ENCODE measurements at places on chromosomes 11 and 22.

DNA sequence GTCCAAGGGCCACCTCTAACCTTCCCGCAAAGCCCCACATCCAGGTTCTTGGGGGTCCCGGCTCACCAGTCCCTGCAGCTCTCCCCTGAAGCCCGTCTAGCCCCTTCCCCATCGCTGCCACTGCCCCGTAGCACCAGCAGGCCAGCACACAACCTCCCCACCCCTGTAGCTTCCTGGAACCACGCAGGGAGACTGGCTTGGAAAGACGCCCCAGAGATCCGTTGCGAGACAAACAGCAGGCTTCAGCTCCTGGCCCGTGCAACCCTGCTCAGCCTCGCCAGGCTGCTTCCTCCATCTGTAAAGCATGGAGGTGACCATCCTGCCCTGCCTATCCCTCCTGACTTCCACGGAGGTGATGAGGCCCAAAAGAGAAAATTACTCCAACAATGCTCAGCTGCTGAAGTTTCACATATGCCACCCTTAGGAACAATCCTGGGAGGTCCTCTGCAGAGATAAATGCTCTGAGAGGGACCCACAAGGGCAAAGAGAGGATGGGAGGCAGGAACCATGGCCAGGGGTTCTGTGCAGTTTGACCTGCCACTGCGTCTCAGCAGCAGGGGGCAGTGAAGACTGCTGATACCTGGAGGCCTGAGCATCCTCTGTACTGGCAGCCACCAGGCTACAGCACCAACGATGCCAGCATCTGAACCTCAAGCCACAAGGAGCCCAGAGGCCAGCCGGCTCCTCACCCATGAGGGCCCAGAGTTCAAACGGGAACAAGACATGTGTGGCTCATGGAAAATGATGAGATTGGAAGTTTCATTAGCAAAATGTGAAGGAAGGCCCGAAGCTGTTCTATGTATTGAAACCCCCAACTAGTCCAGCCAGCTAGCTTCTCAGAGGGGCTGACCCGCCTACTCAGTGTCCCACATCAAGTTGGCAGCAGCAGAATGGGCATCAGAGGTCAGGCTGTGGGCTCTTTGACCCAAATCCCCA, 16.1 kb downstream of the DGCR2 start:
- DNase-seq = peak; percentile 35

GRCh38 chr22:31627223-31627731, 34.7 kb downstream of the PISD start:
- no peak for DNase-seq

- DNase-seq = no peak
Observed at GRCh38 chr11:73367482-73368024, 8.6 kb upstream of the RELT start.

GRCh38 chr11:79244241-79244772, 196.5 kb downstream of the TENM4 start:
- DNase-seq = peak; percentile 84

DNA sequence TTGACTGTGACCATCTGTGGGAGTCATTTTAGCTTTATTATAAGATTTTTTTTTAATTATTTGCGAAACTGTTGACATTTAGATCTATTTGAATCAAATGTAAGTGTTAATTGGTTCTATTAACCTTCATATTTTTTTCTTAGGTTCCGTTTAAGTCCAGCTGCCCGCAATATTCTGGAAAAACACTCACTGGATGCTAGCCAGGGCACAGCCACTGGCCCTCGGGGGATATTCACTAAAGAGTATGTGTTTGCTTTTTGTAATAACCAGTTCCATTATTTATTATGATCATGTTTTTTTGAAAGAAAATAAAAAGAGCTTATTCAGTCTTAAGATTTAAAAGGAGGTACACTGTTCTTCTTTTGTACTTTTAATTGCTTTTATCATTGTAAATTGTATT, 43.9 kb downstream of the PDHX start:
- peak; percentile 7 for DNase-seq

DNA sequence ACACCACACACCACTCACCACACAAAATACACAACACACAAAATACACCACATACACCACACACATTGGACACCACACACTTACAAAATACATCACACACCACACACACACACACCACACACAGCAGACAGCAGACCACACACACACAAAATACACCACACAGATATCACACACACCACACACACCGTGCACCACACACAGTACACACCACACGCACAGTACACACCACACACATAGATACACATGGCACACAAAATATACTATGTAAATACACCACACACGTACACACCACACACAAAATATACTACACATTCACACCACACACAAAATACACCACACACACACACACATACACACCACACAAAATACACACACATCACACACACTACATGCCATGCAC, 1243.5 kb downstream of the BRD1 start:
- DNase-seq = no peak

DNA sequence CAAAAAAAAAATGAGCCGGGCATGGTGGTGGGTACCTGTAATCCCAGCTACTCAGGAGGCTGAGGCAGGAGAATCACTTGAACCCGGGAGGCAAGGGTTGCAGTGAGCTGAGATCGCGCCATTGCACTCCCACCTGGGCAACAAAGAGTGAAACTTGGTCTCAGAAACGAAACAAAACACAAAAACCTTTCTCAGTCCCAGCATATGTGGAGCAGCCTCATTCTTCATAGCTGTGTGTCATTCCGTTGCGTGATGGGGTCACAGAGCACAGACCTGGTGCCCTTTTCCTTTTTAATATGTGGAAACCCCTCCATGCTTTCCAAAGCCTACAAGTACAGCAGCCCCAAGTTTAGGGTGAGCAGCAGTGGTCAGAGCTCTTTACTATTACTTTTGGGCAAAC, 13.7 kb downstream of the PEX26 start:
- DNase-seq = no peak

DNA sequence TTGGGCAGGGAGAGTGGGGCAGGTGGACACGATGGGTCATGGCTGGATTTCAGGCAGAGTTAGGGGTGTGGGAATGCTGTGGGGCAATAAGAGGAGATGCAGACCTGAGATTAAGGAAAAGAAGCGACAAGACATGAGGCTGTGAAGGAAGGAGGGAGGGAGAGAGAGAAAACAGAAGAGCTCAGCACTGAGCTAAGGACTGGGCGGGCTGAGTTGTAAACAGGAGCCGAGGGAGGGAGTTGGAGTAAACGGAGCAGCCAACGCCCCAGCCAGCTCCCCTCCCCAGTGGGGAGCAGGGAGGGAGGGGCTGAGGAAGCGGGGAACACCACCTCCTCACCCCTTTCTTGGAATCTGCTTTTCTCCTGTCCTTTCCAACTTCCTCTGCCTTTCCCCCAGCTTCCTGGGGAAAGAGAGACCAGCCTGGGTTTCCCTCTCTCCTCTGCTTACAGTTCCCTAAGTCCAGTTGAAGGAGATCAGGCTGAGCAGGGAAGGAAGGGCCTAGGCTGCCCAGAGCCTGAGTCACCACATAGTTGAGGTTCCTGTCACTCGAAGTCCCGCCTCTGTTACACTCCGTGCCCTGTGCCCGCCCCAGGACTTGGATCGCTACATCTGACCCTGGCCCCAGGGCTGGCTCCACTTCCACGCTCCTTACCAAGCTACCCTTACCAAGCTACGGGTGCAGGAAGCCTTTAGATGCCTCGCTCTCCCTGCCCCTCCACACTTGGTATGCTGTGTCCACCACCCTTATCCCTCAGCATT, 6.7 kb upstream of the AHNAK start:
- peak; percentile 93 for DNase-seq

DNA sequence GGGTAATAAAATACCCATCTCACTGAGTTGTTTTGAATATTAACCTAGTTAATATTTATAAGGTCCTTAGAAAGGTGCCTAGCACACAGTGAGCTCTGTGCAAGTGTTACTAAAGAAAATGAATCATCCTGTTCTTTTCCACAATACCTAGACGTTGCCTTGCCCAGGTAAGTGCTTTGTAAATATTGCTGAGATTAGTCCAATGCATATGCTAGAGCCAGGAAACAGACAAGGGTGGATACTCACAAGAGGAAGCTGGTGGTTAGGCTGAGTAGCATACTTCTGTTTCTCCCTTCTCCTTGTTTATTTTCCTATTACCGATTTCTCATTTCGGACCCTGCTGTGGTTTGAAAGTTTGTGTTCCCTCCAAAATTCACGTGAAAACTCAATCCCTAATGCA, 58.1 kb upstream of the BARX2 start:
- DNase-seq = peak; percentile 21

GRCh38 chr22:43346521-43346929, 3.4 kb upstream of the SCUBE1 start:
- DNase-seq = peak; percentile 48

GRCh38 chr22:36201630-36202319, at the start of gene APOL4:
APOL4 (minus strand) TSS chr22:36201809; CDS start chr22:36201734, 75 bp downstream.
- peak; percentile 32 for DNase-seq

- no peak for DNase-seq
Observed at GRCh38 chr11:11119917-11120316, 233.1 kb downstream of the CSNK2A3 start.

DNA sequence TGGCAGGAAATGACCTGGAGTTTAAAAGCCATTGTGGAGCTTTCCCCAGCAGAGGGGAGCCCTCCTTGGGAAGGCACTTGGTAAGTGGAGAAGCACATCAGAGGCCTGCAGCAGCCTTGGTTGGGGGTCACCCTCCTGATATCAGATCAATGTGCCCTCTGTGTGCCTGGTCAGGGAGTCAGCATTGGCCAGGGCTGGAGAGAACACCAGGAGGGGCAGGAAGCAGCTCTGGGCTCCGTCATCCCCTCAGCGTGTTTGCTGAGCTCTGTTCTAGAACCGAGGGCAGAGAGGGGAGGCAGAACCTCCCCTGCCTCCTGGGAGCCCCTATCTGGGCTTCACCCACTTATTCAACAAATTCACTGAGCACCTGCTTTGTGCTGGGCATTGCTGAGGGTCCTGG, 846.0 kb downstream of the TBC1D22A start:
- DNase-seq = no peak

- DNase-seq = peak; percentile 16
Observed at GRCh38 chr11:1308743-1309497, 512 bp downstream of the TOLLIP start.

DNA sequence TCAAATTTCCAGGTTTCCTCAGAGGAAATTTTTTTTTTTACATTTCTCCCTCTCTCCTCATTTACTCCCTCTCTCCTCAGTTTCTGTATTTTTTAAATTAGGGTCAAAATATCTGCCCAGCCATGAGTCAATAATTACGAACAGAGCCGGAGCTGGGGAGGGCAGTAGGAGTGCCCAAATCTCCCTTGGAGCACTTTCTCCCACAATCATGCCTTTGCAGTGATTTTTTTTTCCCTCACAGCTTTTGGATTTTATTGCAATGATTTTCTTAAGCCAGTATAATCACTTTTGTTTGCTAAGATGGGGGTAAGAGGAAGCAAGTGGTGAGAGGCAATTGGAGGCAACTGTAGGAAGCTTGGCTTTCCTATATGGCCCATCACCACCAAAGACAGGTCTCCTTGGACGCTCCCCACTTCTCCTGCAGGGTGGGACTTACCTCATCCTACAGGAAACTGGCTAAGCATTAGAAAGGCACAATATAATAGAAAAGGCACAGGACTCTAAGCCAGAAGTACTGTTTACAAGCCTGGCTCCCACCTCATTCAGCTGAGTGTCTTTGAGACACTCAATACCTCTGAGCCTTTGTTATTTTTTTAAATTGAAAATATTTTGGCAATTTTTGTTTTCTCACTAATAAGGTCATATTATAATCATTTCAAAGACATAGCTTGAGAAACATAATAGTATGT, 192.6 kb upstream of the PITPNB start:
- no peak for DNase-seq

DNA sequence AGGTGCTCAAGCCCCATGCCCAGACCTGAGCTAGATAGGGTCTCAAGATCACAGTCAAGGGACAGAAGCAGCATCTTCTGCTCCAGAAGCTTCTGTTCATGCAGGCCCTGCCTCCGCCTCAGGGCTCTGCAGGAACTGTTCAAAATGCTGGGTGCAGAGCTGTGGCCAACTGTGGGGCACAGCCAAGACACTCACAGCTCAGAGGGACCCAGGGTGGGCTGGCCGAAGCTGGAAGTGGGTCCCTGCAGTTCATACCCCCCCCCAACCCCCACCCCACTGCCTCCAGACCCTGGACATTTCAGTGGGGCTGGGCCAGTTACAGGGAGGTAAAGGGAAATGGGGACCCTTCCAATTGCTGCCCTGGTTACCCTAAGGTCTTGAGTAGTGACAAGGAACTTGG, 129.0 kb downstream of the CRYBB2 start:
- DNase-seq = no peak

DNA sequence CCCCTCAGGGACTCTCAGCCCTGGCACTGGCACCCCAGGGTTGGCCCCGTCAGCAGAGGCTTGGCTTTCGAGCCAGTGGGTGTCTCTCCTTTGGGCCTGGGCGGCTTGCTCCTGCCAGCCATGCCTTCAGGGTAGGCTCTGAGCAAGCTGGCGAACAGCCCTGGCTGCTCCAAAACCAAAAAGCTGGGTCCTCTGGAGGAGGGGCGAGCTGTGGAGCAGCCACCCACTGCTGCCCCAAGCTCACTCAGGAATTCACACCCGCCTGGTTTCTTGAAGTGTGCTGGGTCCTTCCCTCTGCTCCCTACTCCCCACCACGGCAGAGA, 6.2 kb downstream of the YDJC start:
- DNase-seq = no peak

DNA sequence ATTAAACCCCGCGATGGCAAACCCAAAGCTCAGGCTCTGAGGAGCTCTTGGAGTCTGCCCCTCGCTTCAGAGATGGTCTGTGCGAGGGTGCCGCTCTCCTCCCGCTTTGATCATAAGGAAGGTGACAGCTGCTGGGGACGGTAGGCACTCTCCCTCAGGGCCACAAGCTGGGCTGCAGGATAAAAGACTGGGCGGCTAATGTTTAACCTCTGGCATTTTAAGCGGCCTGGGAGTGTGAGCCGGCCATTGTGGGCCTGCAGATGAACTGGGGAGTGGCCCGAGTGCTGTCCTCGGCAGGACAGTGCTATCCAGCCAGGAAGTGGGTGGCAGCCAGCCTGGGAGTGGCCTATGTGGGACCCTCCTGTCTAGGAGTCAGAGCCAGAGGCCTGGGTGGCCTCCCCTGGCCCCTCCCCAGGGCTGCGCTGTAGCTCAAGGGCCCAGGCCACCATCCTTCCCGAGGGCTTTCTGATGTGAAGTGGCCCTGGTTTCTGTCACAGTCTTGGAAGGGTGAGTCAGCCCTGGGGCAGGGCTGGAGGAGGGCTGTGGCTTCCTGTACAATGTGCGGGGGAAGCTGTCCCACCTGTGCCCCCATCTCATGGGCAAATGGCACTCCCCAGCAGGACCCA, 58.7 kb upstream of the PRODH start:
- DNase-seq = no peak

GRCh38 chr11:126352934-126353801, 2.3 kb upstream of the ST3GAL4 start:
- DNase-seq = peak; percentile 89

DNA sequence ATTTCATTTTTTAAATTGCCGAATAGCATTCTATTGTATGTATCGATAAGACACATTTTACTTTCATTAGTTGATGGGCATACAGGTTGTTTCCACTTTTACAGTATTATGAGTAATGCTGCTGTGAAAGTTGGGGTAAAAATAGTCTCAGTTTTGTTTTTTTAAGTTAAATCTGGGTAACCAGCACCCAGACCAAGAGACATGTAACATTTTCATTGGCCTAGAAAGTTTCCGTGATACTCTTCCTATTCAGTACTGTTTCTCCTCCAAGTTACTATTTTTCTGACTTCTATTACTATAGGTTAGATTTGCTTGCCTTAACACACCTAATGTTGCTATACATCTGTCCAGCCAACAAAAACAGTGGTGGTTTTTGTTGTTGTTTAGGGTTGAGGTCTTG, 12.3 kb downstream of the IPO7 start:
- DNase-seq = no peak

All from MCF 10A (cell line).